ENCODE measurements at places on chromosomes 7 and 10. TPM values are rescaled to one million over a fixed set of nuclear protein-coding genes. Genes with fewer than 3 reads are reported as not detected.

- no peak for DNase-seq
Observed at GRCh38 chr10:119567978-119568377, 25.5 kb upstream of the RGS10 start.

DNA sequence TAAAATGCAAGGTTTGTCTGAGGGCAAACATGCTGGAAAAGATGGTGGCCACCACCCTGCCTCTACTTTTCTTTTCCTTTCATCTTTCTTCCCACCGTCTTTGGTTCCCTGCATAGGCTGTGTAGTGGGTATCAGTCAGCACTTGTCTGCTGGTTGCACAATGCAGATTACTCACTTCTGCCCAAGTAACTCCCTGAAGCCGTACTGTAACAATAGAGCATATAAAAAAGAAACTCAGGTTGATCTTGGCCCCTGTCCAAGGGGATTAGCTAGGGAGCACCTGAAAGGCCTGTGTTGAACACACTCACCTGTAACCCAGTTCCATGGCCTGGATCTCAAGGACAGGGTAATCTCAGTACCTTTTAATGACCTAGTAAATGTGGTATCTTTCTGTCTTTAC lies 533.0 kb upstream of the GALNT17 start:
- no peak for DNase-seq

DNA sequence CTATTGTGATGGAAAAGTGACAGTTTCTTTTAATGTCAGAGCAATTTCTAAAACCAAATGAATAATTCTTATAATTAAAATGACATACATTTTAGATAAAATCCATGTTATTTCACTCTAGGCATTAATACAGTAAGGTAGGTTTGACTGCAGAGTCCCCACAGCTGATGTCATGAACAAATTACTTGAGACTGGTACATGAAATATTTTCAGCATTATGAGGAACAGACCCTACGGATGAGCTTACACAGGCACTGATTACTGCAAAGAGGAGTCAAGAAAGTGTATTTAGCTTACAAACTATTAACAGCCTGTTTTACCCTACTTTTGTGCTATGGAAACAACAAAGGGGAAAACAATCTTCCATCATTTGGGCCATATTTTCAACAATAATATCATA lies 8.9 kb downstream of the COL1A2 start:
- DNase-seq: no peak

GRCh38 chr10:104449391-104449790 lies 95.8 kb downstream of the CFAP58 start:
- no peak for DNase-seq

DNA sequence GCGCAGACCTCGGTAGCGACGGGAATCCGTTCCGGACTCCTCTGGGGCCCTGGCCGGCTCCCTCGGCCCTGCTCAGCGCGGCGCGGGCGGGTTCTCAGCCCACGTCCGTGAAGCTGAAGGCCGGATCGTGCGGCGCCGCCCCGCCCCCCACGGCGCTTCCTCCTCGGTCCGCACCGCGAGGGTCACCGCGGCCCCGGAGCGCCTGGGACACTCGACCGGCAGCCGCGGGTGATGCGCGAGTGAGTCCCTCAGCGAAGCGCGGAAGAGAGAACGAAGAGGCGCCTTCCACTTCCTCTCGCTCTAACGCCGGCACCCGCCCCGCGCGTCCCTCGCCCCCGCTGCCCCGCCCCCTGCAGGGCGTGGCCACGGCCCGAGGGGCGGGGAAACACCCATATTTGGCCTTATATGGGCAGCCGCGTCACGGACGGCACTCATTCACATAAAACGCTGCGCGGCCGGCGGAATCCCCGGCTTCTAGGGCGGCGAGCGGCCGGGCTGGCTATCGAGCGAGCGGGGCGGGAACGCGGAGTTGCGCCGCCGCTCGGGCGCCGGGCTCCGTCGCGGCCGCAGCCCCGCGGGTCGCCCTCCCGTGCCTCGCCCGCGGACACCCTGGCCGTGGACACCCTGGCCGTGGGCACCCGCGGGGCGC lies at the start of gene DUSP5:
Gene DUSP5, plus strand, starts transcription at position 470 of the 649 bp plus-strand sequence. CDS start 215 bp downstream, outside the sequence.
- DNase-seq: peak; percentile 96

DNA sequence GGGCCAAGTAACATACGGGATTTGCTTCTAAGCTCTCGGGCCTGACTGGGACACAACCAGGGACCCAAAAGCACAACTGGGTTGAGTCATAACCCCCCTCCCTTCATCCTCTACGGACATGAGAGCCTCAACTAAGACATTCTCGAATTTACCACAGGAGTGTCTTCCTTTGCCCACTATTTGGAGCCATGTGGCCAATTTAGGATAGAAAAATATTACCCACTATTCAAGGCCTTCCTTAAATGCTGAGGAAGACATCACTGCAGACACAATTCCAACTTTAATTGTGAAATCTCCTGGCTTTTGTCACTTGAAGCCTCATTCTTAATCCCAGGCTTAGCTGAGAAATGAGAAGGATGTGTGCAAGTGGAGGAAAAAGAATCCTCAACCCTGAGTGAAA lies 11.8 kb downstream of the CTBP2 start:
- no peak for DNase-seq

- DNase-seq: no peak
Observed at GRCh38 chr10:36187380-36188079, 545.4 kb upstream of the FZD8 start.

- no peak for DNase-seq
Observed at GRCh38 chr10:6274040-6274439, 71.3 kb downstream of the PFKFB3 start.

DNA sequence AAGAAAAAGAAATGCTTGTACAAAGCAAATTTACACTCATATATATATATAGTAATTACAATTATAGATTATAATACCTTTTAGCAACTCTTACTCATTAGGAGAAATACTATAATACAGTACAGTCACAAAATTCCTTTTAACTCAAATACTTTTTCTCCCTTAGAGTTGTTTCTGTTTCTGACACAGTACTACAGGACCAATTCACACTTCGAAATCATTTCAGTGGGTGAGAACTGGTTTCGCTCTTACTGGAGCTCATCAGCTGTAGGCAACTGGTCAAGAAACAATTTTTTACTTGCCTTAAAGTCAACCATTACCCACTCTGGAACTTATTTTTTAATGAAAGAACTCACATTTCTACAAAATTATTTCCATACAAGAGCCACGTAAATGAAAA lies 6.0 kb downstream of the CCDC186 start:
- no peak for DNase-seq

DNA sequence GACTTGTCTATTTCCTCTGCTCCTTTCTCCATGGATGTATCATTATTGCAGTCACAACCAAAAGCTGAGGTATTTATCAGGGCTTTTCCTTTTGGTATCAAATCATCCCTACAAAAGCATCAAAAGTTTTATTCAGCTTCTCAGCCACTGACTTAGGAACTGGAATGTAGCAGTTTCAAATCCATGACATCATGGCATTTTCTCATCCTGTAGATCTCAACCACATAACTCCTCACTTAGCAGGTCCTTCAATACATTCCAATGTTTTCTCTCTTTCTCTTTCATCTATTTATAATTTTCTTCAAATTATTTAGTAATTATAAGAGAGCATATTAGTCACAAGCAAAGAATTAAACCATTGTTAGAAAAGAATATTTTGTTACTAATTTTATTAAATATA lies 537.4 kb upstream of the SORCS1 start:
- no peak for DNase-seq

GRCh38 chr10:78178940-78179339 lies 145.3 kb downstream of the RPS24 start:
- DNase-seq: no peak

GRCh38 chr10:4127518-4128315 lies 342.7 kb upstream of the KLF6 start:
- peak; percentile 94 for DNase-seq

Gene POLR2J2
- polyA plus RNA-seq: 1.7 TPM

Gene C10orf143
- polyA plus RNA-seq: 0.26 TPM

Gene DNAH11
- 0.22 TPM for polyA plus RNA-seq

Gene RAPGEF5
- 10.0 TPM for polyA plus RNA-seq

Gene CCDC172
- not detected for polyA plus RNA-seq

Gene NKX1-2
- not detected for polyA plus RNA-seq

Gene PDLIM1
- polyA plus RNA-seq: 91.1 TPM

All from endothelial cell of umbilical vein (primary cell).